ENCODE measurements at places on chromosomes 7 and 10.

- no peak for DNase-seq
These were observed 2.4 kb downstream of the MKX start for GRCh38 chr10:27743012-27743876.

DNA sequence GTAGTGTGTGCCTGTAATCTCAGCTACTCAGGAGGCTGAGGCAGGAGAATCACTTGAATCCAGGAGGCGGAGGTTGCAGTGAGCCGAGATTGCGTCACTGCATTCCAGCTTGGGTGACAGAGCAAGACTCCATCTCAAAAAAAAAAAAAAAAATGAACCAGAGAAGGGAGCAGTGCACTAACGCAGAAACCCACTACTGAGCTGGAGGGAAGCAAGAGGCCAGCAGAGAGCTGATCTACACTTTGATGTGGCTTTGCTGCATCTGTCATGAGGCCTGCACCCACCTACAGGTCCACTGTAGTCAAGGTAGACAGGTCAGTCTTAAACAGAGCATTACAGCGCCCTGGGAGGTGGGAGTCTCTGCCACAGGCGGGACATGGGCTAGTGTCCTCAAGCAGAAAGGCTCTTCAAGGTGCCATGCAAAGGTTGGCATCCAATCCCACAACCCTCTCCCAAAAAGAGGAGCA lies 30.0 kb downstream of the MAT1A start:
- no peak for DNase-seq

- DNase-seq, result no peak
These were observed 187.9 kb downstream of the GATA3 start for GRCh38 chr10:8242295-8242872.

DNA sequence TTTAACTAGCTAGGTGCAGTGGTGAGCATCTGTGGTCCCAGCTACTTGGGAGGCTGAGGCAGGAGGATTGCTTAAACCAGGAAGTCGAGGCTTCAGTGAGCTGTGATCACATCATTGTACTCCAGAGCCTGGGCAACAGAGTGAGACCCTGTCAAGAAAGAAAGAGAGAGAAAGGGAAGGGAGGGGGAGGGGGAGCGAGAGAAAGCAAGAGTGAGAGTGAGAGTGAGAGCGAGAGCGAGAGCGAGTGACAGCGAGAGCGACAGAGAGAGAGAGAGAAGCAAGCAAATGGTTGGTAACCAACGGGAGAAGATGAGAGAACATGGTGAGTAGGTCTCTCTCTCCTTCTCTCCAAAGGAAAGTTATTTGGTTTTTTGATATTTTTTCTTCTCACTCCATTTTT lies 69.8 kb upstream of the DGKI start:
- DNase-seq, result no peak

- no peak for DNase-seq
These were observed 115.6 kb downstream of the GRM8 start for GRCh38 chr7:127137146-127137545.

- no peak for DNase-seq
These were observed 1.5 kb downstream of the PON1 start for GRCh38 chr7:95322854-95323253.

GRCh38 chr7:138934861-138935260 lies 46.3 kb downstream of the KIAA1549 start:
- no peak for DNase-seq

DNA sequence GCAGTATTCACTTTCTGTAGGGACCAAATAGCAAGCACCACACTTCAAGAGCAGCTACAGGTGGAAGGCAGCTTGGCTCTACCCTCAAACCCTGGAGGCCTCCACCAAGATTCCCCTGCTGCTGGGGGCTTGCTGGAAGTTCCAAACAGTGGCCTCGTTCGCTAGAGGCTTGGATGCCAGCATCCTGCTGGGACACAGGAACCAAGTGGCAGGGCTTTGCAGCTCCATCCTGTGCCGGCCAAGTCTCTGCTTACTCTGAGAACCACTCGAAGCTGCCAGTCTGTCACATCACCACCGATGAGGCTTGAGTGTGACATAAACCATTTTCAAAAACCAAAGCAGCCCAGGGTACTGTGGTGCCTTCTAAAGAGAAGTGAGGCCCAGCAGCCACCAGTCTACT lies 69.2 kb upstream of the UNC5B start:
- no peak for DNase-seq

DNA sequence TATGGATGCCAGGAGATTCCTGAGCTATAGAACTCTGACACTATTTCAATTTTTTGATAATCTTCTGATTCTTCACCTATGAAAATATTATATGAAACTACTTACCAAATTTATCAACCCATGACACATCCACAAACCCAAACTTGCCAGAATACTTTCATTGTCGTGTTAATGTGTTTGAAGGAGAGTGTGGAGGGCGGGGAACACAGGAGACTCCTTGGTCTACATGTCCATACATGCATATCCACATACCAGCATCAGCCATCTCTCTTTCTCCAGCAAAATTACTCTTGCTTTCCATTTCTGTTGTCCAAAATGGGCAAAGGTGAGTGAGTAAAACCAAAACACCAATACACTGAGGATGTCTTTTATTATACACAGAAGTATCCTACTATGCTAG lies 23.5 kb upstream of the BPGM start:
- DNase-seq, result no peak

GRCh38 chr10:80463868-80464267 lies 9.8 kb downstream of the TSPAN14 start:
- DNase-seq, result no peak

DNA sequence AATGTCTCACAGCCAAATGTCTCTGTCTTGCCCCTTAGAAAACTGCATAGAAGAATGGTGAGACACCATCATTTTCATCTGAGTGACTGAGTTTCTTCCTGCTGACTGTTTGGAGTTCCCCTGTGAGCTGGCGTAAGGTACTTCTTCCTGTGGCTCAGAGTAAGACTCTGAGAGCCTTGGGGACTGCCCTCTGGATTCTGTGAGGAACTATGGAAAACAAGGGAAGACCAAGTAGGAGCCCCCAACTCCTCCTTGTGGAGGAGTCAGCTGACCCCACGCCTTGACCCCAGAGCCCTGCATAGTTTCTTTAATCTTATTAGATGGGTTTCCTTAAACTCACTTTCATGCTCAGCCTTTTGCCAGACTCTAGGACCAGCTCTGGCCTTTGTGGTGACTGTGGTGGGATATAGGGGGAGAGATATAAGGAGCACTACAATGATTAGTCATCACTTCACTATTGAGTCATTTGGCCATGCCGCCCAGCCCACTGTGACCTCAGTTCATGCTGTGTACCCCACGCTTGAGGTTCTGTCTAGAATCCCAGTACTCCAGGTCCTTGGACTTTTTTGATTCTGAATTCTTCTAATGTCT lies 51.8 kb upstream of the FAM133B start:
- no peak for DNase-seq

- no peak for DNase-seq
These were observed 766.0 kb upstream of the POT1 start for GRCh38 chr7:125695626-125696025.

DNA sequence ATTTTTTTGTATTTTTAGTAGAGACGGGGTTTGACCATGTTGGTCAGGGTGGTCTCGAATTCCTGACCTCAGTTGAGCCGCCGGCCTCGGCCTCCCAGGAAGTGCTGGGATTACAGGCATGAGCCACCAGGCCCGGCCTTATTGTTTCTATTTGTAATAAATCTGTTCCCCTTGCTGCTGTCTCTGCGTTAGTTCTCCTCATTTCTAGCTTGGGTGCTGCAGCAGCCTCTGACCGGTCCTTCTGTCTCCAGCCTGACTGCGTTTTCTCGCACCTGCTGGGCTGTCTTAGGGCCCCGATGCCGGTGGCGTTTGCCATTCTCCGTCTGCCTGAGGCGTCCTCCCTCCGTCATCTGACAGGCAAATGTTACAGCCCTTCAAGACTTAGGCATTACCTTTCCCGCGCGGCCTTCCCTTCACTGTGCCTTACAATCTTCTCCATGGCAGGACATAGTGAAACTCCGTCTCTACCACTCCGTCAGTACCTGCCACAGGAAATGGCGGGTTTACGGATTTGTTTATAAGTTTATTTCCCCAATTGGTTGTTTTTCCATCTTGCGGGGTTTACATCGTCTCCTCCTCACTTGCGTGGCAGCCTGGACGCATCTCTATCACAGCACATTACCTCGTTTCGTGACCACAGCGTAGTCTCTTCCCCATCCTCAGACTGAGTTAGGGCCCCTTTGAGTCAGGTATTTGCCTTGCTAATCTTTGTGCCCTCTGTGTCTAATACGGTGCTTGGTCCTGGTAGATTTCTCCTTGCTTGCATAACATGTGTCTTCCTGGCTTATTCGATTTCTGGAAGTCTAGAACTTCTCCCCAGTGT lies 2.3 kb upstream of the GIMAP8 start:
- DNase-seq, result no peak

Data from GM19239 (cell line).